ENCODE measurements at places on chromosomes 11 and 22.

DNA sequence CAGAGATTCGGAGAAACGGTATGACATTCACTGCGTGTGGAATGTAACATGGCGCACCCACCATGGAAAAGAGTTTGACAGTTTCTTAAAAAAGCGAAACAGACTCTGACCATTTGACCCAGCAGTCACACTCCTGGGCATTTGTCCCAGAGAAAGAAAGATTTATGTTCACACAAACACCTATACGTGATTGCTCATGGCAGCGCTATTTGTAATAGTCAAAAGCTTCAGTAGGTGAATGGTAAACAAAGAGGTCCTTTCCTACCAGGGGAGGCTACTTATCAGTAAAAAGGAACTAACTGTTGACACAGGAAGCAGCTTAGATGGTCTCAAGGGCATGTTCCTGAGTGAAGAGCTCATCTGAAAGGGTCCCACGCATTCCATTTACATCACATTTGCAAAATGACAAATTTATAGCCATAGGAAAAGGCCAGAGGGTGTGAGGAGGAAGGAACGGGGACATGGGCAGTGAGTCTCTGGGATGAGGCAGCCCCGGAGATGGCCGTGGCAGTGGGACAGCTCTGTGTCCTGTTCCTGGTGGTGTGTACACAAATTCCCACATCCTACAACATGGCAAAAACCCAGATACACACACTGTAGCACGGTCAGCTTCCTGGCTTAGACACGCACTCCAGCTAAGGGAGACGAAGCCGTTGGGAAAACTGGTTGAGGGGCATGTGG, 14.6 kb upstream of the KRTAP5-6 start:
- DNase-seq, result no peak

- no peak for DNase-seq
Measured at GRCh38 chr11:64291752-64292459, 804 bp downstream of the KCNK4 start.

DNA sequence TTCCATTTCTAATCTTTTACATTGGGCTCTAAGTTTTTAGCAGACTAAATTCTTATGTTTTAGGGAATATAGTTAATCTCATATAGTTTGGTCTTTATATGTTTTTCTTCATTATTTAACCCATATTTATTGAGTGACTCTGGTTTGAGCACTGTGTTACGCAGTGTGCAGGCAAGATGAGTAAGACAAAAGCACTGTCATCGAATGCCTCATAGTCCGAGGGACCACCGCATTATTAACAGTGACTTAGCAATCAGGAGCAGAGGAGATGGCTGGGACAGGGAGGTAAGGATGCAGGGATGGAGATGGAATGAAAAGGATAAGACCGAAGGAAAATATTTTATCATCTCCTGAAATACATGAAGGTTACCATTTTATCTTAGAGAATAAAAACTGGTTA, 65.2 kb upstream of the CTSC start:
- DNase-seq, result no peak

DNA sequence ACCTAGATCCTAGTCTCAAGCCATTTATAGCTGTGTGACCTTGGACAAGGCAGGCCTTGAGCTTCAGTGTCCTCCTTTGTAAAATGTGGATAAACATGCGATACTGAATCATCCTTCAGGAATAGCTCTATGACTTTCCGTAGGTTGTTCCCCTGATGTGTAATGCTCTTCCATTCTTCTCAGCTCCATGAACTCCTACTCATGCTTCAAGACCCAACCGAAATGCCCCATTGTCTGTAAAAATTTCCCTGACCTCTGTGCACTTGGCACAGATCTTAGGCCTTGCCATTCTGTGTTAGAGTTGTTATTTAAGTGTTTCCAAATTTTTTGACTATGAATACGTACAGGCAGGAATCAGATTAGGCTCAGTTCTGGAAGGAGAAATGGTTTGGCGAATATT, 3.3 kb upstream of the BEST1 start:
- DNase-seq, result no peak

GRCh38 chr11:122976061-122976733, 5.4 kb downstream of the BSX start:
- DNase-seq, result no peak

DNA sequence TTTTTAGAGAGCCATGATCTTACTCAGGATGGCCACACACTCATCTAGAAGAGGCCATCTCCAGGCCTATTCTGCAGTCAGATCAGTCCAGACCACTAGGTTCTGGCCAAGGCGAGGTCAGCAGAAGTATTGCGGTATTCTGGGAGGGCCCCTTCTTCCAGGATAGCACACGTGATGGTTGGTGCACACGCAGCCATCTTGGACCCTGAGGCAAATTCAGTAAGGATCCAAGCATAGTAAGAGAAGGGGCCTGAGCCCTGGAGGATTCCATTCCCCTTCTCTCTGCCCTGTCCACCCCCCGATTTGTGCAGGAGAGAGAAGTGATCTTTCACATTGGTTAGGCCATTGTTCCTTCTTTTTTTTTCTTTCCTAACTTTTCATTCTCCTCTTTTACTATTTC, 957.9 kb downstream of the BRD1 start:
- DNase-seq, result no peak

GRCh38 chr11:74278721-74279161, 32.7 kb downstream of the P4HA3 start:
- DNase-seq, result no peak

DNA sequence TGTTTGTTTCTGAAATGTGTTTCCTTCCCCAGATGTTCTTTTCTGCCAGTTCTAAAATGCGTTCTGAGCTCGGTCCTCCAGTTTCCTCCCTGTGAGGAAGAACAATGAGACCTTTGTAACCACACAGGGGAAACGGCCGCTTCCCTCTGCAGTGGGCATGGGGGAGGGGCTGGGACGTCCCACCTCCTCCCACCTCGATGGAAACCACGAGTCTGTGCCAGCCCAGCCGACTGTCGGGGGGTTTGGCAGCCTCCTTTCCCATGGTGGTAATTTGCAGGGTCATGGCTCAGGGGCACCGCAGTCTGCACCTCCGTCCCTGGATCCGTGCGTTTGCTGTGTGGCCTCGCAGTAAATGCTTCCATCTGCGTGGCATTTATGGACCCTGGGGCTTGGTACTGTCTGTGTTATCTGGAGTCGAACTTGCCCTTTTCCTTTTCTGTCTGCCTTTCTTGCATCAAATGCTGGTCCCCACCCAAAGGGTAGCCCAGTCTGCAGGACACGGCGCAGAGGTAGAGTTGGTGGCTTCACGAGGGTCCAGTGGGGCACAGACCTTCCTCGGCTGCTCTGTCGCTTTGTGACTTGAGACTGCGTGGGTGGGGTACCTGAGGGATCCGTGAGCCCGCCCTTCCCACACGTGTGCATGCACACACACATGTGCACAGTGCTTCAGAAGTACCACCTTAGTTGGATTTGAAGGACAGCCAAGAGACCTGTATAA, 16.1 kb downstream of the LRP5 start:
- peak; percentile 54 for DNase-seq

GRCh38 chr22:43338766-43339345, 4.3 kb downstream of the SCUBE1 start:
- DNase-seq, result no peak

DNA sequence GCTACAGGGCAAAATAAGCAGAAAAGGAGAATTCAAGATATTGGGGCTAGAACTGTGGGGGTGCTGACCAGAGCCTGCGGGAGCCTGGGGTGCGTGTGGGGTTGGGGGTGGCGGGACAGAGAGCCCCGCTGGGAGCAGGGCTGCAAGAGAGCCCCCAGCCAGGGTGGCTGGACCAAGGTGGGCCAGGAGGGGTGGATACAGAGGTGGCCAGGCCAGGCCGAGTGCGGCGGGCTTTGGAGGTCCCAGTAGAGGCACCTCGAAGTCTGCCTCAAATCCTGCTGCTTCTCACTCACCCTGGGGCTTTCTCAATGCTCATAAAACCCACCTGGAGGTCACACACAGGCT, 16.9 kb upstream of the MUC5B start:
- no peak for DNase-seq

DNA sequence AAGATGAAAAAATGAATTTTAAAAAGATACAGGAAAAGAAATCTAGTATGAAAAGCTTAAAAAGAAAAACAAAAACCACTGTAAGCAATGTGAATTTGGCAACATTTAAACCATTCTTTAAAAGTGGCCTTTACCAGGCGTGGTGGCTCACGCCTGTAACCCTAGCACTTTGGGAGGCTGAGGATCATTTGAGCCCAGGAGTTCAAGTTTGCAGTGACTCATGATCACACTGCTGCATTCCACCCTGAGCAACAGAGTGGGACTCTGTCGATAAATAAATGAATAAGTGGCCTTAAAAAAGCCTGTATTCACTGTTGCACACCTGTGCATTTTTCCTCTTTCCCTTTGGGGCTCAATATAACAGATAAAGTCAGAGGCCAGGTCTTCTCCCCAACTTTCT, 69.2 kb downstream of the RAB30 start:
- DNase-seq, result no peak

DNA sequence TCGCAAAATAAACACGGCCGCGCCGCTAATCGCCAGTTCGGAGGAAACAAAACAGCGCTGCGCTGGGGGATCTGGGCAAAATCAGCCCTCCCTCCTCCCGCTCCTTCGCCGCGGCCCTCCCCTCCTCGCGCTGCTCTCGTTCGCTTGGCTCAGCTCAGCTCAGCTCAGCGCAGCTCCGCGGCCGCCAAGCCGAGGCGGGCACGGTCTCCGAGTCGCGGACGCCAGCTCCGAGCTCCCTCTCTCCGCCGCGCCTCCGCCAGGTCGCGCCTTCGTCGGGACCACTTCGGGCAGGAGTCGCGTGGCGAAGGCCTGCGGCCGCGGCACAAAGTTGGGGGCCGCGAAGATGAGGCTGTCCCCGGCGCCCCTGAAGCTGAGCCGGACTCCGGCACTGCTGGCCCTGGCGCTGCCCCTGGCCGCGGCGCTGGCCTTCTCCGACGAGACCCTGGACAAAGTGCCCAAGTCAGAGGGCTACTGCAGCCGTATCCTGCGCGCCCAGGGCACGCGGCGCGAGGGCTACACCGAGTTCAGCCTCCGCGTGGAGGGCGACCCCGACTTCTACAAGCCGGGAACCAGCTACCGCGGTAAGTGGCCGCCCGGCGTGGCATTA, at the start of gene SPON1:
Gene SPON1 (plus strand): TSS at position 162 of the 607 bp plus-strand sequence. CDS start 182 bp downstream, at position 344.
- peak; percentile 85 for DNase-seq

GRCh38 chr22:45334528-45334927, 24.8 kb downstream of the FAM118A start:
- DNase-seq, result peak; percentile 75

DNA sequence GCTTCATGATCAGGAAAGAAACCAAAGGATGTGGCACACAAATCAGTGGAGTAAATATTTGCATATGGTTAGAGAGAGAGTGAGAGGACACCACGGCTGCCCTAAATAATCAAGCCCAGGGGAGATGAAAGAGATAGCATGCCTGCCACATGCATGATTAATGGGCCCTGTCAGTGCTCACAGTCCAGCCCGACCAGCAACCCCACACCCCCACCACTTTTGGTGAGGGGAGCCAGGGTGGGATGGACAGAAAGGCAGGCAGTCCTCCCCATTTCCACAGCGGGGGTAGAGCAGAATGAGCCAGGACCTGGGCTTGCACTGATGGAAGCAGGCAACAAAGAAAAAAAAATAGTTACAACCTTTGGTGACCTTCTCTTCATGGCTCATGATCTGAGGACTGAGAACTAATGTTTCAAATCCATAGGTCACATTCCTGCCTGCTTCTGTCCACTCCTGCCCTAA, 545.0 kb downstream of the ETS1 start:
- no peak for DNase-seq

GRCh38 chr11:315051-315481, 1.2 kb downstream of the IFITM1 start:
- DNase-seq, result no peak

- DNase-seq, result no peak
Measured at GRCh38 chr22:40432157-40432556, 61.8 kb downstream of the SGSM3 start.

DNA sequence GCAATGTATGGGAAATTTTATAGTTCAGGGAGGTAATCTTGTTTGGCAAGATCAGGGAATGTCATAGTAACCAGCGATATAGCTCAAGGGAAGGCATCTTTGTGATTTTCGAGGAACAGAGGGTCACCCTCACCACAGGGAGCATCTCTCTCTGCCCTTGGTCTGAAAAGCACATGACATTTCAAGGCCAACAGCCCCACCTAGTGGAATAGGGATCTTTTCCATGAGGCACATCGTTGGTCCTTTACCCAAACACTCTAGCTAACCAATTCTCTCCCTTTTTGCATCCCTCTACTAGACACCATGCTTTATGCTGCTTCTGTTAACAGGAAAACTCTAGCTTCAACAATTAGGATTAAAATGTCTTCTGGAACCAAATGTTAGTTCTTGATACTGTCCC, 179.0 kb downstream of the GRM5 start:
- DNase-seq, result no peak

DNA sequence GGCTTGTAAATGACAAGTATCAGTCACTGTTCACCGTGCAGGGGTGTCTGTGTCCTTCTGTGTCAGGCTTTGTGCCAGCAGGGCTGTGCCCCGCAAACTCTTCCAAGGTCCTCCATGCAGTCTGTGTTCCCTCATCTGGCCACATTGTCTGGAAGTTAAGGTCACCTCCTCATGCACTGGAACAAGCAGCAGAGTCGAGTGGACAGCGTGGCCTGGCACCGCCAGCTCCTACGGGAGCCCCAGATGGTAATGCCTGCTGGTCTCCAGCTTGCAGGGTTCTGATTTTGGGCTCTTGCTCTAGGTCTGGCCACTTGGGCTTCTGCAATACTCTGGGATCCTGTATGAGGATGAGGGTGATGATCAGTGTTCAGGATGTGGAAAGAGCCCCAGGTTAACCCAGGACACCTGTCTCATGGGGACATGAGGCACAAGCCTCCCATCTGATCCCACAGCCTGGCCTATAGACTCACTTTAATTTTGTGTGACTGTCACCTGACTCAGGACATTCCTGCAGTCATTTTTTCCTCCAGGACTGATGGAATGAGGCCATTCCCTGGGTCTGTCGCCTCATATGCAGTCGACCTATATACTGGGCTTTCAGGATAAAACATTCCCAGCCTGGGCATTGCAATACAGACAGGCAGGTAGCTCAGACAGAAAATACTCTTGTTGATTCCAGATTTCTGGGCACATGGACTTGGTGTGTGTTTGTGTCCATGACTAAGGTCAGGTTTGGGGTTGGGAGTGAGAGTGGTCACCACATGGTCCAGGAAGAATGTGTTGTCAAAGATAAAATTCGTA, 106.3 kb upstream of the TOP3B start:
- no peak for DNase-seq

DNA sequence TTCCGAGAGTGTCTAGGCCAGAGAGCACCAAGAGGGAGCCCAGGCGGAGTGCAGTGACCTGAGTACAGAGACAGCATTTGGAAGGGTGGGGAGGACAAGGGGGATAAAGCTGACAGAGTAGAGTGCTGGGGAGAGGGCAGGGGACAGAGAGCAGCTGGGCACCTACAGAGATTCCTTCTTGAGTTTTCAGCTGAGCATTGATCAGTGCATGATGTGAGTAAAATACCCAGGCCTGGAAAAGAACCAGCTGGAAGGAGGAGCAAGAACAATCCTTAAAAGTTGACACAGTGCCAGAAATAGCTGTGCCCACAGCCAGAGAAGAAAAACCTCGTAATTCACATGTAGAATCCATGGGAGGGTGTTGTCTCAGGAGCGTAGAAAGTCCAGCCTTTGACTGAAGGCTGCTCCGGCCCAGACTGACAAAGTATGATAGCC, 33.9 kb upstream of the PANX2 start:
- DNase-seq, result no peak

- DNase-seq, result no peak
Measured at GRCh38 chr11:116478669-116479668, 293.8 kb downstream of the BUD13 start.
